Caki2 (cell line): ENCODE measurements at places on chromosomes 7 and 10. TPM values are rescaled to one million over a fixed set of nuclear protein-coding genes. Genes with fewer than 3 reads are reported as not detected.

The CSTF2T gene
- 19.1 and 20.9 TPM in 2 replicates for total RNA-seq

The GCK gene
- total RNA-seq, result not detected in 2 replicates

The CHST12 gene
- total RNA-seq, result 5.1 and 12.7 TPM in 2 replicates

The FOXI2 gene
- not detected in 2 replicates for total RNA-seq

The KCTD7 gene
- 2.3 and 5.1 TPM in 2 replicates for total RNA-seq

The RBP3 gene
- total RNA-seq, result not detected in 2 replicates

The CYP26A1 gene
- total RNA-seq, result not detected in 2 replicates

The SGCE gene
- total RNA-seq, result 53.1 and 59.8 TPM in 2 replicates

The LAMB1 gene
- total RNA-seq, result 121 and 127 TPM in 2 replicates

The CLDN4 gene
- 326 and 414 TPM in 2 replicates for total RNA-seq

The BTRC gene
- total RNA-seq, result 4.8 and 11.3 TPM in 2 replicates

The CUBN gene
- total RNA-seq, result 0.03 and 0.34 TPM in 2 replicates

The SHTN1 gene
- total RNA-seq, result 5.8 and 44.9 TPM in 2 replicates

The DNAH11 gene
- total RNA-seq, result 0.06 and 0.44 TPM in 2 replicates
